ENCODE measurements at places on chromosomes 2 and 18. TPM values are rescaled to one million over a fixed set of nuclear protein-coding genes. Genes with fewer than 3 reads are reported as not detected.

The ZBTB7C gene
- not detected for total RNA-seq

The POTEF gene
- not detected for total RNA-seq

The PIEZO2 gene
- not detected for total RNA-seq

The ZSWIM2 gene
- total RNA-seq, result not detected

The POTEI gene
- total RNA-seq, result not detected

The C2orf80 gene
- total RNA-seq, result not detected

The SNED1 gene
- 0.14 TPM for total RNA-seq

The AKAIN1 gene
- total RNA-seq, result not detected

The SLC30A3 gene
- not detected for total RNA-seq

The LRRC30 gene
- total RNA-seq, result not detected
